ENCODE measurements at places on chromosomes 1 and 21. TPM values are rescaled to one million over a fixed set of nuclear protein-coding genes. Genes with fewer than 3 reads are reported as not detected.

NBPF10 gene
- 1.3 TPM for polyA plus RNA-seq

CHI3L2 gene
- 0.30 TPM for polyA plus RNA-seq

LCE1C gene
- polyA plus RNA-seq = not detected

DNA sequence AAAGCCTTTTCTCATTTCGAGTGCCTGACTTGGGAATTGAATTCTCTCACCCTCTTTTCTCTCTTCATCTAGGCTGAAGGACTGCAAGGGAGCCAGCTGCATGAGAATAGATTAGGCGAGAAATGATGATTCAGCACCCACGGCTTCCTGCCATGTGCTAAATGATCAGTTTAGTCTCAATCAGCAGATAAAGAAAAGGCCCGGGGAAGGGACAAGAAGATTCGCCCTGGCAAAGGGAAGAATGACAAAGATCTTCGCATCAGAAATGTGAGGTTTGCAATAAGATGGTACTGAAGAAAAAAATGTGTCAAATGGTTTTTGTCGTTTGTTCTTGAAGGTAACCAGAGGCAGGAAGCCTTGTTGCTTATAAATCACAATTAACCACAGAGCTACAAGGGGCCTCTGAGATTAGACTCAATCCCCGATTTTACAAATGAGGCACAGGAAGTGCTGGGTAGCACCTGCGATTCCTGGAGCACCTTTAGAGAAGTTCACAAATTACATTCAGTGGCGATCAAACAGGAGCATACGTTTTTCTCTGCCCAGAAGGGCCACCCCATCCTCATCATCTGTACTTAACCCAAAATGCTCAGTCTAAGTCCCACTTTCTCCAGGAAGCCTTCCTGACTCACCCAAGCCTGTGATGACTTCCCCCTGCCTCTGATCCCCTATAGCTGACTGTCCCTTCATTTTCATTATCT lies 183.4 kb downstream of the ZNF281 start:
- DNase-seq = no peak

- DNase-seq = no peak
Measured at GRCh38 chr1:214475746-214476145, 75.7 kb downstream of the PTPN14 start.

GRCh38 chr21:38613686-38614085 lies 115.4 kb upstream of the ERG start:
- no peak for DNase-seq

- no peak for DNase-seq
Measured at GRCh38 chr1:109024646-109025045, 17.3 kb downstream of the WDR47 start.

DNA sequence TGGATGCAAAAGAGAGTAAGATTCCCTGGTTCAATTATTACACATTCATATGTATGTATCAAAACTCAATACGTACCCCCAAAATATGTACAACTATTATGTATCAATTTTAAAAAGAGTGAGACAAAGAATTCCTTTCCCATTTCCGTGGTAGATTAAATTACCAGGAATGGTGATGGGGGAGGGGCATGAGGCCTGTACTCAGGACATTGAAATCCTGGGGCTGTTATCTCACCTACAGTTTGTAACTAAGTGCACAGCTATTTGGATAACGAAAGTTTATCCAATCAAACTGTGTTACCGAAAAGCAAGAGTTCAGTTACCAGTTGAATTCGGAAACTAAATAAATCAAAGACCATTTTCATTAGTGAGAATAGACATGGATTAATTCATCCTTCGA lies 8.3 kb upstream of the ESRRG start:
- no peak for DNase-seq

- no peak for DNase-seq
Measured at GRCh38 chr1:3521426-3521825, 67.0 kb downstream of the ARHGEF16 start.

GRCh38 chr1:37732111-37732780 lies 32.7 kb downstream of the EPHA10 start:
- no peak for DNase-seq

DNA sequence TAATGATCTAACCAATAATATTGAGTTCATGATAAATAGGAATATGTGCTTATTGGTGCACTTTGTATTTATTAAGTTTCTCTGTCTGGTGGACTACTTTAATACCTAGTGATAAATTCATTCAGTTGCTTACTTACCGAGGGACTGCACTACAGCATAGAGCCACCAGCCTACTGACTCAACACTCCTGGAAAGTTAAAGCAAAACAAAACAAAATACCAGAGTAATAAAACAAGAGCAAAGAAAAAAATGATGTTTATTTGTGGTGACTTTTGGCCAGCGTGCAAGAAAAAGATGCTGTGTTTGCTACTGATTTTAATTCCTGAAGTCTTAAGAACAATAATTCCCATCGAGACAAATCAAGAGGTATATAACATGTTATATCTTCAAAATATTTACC lies 586.3 kb downstream of the PLA2G4A start:
- no peak for DNase-seq

GRCh38 chr21:34630536-34631143 lies 15.7 kb upstream of the RCAN1 start:
- DNase-seq = peak; percentile 46

All from forelimb muscle (tissue), 1 donor.